Activated T-helper 2 cell treated with anti-CD3 and anti-CD28 coated beads, Interferon-gamma antibody, Interleukin-2, Interleukin-4, amounts not matched to agents 10 μg/mL and 5 μg/mL and 100 μg/mL, durations not matched to agents 14 hours and 24 hours and 36 hours (primary cell): ENCODE measurements at places on chromosomes 1 and 21. TPM values are rescaled to one million over a fixed set of nuclear protein-coding genes. Genes with fewer than 3 reads are reported as not detected.

The CELF3 gene
- not detected in 2 replicates for total RNA-seq

The FAM177B gene
- total RNA-seq: not detected in 2 replicates

The TBX15 gene
- total RNA-seq: not detected in 2 replicates

The PRRX1 gene
- not detected in 2 replicates for total RNA-seq

The PIGM gene
- 6.7 and 7.1 TPM in 2 replicates for total RNA-seq

The RPS8 gene
- 2,328 and 2,356 TPM in 2 replicates for total RNA-seq

The CACNA1E gene
- not detected in 2 replicates for total RNA-seq

The OR2L3 gene
- not detected in 2 replicates for total RNA-seq

The ZSWIM5 gene
- 0.14 and 0.21 TPM in 2 replicates for total RNA-seq
